Inflammatory macrophage (primary cell): ENCODE measurements at places on chromosomes 12 and 14.

DNA sequence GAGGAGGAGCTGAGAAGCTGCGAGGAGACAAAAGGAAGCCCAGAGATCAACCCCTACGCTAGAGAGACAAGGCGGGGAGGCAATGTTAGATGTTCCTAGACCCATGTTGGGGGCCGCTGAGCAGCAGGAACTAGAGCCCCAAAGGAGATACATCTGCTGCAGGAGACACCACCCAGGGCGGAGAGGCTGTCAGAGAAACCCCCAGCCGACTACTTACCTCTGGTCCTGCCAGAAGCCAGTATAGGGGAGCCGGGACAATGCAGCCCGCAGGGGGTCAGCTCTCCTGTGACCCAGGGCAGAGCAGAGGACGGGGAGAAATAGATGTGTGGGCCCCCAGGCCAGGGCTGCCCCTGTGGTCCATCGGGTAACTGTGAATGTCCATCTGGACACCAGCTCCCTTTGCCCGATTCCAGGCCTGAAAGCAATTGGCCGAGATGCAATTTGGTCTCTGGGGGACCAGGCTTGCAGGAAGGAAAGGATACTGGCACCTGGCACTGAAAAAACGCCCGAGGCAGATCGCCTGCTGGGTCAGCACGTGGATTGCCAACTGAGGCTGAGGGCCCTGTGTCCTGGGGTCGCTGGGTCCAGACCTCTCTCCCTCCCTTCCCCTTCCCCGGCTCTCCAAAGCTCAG, 34.9 kb downstream of the SYNE3 start:
- DNase-seq, result no peak

- no peak for DNase-seq
These were observed 96.7 kb downstream of the IRF2BPL start for GRCh38 chr14:76931631-76932402.

DNA sequence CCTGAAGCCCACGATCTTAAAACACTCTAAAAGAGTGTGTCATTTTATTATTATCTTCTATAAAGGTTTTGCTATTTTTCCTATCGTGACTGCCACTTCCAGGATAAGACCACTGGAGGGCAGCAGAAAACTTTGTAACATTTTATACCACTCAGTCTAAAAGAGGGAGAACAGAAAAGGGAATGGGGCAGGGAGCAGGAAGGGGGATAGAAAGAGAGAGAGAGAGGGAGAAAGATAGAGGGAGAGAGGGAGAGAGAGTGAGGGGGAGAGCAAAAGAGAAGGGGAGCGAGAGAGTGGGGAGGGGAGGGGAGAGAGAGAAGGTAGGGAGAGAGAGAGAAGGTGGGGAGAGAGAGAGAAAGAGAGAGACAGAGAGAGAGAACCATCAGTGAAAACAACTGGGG, 2.0 kb upstream of the ART4 start:
- DNase-seq, result peak; percentile 43

DNA sequence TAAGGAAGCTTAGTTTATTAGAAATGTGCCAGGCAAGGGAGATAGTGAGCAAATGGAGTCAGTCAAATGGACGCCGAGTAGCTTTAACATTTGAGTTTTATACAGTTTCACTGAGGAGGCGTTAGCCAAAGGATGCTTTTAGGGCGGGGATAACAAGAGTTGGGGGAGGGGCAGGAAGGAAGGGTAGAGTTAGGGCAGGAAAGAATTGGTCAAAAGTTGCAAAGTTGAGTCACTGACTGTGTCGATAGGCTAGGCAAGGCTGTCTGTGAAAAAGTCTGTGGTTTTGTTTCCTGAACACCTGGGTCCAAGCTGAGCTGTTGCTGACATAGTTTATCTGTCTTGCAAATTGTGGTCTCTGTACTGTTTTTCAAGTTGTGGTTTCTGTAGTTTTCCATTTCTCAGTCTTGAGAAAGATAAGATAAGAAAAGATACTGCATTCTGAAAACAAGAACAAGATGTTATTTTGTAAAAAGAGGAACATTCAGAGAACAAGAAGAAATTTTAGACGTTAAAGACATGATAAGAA, 62.6 kb upstream of the RESF1 start:
- DNase-seq, result no peak

- no peak for DNase-seq
These were observed 401.4 kb downstream of the RPL10L start for GRCh38 chr14:46250113-46250703.

- no peak for DNase-seq
These were observed 380.0 kb downstream of the LRFN5 start for GRCh38 chr14:41986700-41987099.

- DNase-seq, result no peak
These were observed 527.0 kb upstream of the ATP2B1 start for GRCh38 chr12:90235642-90236041.

DNA sequence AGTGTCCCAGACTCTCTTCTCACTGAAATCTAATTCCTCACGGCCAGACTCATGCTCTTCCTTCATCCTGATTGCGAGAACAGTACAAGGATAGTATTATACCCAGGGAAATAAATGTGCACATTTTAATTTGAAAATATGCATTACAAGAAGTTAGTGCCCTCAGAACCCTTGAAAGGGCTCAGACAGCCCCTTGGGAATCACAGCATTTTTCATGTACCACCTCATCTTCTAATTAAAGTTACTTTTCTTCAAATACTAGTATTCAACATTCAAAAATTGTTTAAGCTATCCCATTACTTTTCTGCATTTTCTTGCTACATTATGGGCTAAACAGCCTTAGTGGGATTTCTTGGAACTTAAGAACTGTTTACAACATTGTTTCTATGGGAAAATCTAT, 1.7 kb upstream of the APPL2 start:
- DNase-seq, result no peak

- DNase-seq, result no peak
These were observed 34.8 kb downstream of the ASCL1 start for GRCh38 chr12:102992297-102992696.

DNA sequence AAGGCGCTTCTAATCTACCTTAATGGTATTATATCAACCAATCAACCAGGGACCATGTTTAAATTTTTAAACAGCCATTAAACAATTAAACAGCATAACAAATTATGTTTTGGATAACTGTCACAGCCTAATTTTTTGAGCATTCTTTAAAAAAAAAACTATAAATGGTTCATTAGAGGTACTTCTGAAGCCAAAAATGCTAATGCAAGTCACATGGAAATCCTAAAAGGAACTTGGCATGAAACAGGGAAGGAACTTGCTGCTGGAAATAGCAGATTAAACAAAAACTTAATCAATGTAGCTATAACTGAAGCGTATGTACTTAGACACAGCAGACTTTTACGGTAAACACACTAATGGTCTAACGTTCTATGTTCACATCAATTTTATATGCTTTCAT, 190.2 kb upstream of the BTG1 start:
- DNase-seq, result no peak

- DNase-seq, result no peak
These were observed 143.3 kb upstream of the AVPR1A start for GRCh38 chr12:63294327-63294632.

GRCh38 chr12:31491841-31492598, 98.9 kb downstream of the DENND5B start:
- DNase-seq, result no peak

- no peak for DNase-seq
These were observed 2.9 kb upstream of the WSCD2 start for GRCh38 chr12:108126212-108126611.
